KBM-7 (cell line): ENCODE measurements at places on chromosomes 16 and 17.

DNA sequence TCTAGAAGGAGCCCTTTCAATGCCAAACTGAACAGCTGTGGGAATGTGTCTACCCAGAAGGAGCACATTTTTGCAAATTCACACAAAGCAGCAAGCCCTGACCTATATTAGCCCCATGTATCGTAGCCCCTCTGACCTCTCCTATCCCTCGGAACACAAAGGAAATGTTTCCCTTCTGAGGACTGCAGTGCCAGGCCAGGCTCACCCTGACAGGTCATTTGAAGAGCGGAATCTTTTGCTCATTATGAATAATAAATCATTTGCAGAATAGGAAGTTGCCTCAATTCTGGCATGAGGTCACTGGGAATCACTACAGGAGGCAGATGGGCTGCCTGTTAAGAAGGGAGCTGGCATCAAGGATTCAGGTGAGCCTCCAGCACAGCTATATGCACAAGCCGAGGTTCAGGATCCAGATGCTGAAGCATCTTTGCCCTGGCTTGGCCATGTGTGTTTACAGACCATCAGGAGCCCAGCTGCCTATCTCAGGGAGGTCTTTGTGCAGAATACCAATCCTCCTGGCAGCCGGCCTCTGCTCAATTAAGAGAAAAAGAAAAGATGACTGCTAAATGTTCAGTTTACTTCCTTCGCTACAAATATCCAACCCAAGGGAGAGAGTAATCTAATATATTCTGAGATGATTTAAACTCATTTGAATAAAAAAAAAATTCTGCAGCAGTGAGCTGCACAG lies 119.4 kb downstream of the USP31 start:
- no peak for DNase-seq

DNA sequence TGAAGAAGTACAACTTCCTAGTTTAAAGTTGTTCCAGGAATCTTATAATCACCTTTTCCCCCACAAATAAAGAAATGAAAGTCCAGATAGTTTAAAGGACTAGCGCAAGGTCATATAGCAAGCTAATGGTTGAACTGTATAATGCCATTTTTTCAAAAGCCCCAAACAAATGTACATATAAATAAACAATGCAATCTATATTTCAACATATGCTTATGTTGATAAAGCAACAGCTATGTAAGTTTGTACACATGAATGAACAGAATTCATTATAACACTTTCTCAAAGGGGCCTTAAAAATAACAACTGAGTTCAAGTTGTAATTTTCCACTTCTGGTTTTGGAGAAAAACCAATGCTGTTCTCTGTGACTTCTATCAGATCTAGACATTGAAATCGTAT lies 1628.6 kb downstream of the CDH8 start:
- DNase-seq: no peak

GRCh38 chr17:50631908-50632571 lies 2.6 kb upstream of the ABCC3 start:
- DNase-seq: peak; percentile 30

GRCh38 chr16:381789-382717 lies at the start of gene PGAP6:
TSS of gene PGAP6 (minus strand) at chr16:381978. CDS start at chr16:381821, 157 bp downstream.
- no peak for DNase-seq

DNA sequence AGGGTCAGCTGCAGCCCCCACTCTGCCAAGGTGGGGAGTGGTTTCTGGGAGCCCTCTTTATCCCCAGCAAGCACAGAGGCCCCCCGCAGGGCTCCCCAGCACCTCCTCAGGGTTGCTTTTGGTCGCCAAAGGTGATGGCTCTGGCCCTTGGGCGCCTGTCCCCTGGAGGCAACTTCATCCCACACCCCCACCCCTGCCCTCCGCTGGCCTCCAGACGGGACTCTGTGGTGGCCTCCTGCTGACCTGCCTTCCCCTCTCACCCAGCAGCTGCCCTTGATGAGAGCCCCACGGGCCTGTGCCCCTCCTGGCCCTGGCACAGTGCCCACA lies 7.8 kb upstream of the RHOT2 start:
- no peak for DNase-seq

GRCh38 chr16:63813862-63814261 lies 1308.0 kb downstream of the CDH11 start:
- DNase-seq: no peak

DNA sequence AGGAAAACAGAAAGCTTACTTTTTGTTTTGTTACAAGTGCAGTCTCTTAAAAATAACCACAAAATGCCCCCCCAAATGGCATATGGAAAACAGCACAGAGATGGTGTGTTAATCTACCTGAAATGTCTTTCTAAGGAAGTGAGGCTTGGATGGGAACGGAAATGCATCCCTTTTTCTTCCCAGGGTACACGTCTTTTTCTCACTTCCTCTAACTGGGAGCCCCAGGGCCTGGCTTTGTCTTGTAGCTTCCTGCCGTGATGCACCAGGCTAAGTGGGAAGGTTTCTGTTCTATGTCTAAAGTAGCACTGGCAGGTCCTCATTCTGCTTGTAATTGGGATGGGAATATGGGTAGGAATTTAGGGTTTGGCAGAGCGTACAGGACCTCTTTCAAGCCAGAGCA lies 52.5 kb upstream of the CACNG3 start:
- DNase-seq: no peak

DNA sequence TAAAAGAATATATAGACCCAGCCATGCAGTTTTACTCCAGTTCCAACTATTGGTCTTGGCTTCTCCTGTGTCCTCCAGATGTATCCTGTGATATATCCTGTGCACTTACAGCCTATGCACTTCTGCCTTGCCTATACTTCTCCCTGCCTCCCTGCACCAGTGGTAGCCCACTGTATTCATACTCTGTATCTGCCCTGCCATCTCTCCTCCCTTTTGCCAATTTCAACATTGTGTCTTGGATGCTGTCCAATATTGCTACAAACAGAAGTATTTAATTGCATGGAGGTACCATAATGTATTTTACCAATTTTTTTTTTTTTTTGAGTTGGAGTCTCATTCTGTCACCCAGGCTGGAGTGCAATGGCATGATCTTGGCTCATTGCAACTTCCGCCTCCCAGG lies 242.7 kb downstream of the HAPSTR1 start:
- no peak for DNase-seq

GRCh38 chr16:22627043-22627442 lies 116.4 kb downstream of the NPIPB5 start:
- DNase-seq: no peak

DNA sequence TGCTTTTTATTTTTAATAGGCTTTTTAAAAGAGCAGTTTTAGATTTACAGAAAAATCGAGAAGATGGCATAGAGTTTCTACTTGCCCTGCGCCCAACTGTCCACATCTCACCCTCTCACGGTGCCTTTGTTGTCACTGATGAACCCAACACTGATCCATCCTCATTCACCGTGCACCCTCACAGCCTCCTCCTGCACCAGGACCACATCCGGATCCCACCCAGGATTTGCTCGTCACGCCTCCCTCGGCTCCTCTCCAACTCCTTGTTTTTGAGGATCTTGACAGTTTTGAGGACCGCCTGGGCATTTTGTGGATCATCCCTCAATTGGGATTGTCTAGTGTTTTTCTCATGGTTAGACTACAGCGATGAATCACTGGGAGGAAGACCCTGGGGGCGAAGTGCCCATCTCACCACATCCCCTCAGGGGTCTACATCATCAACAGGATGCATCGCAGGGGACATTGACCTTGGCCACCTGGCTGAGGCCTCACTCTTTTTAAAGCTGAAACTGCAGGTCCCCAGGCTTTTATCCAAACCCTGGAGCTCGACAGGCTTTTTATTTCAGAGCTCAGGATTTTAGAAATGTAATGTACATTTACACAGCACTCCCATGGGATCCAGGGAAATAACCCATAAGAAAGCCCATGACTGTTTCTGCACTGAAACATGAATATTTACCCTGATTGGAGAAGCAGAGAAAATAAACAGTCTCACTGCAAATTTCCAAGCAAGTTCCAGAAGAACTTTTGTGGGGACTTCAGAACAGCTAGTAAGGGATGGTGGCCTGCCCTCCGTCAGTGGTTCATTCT lies 71.8 kb upstream of the ZNF469 start:
- no peak for DNase-seq

- no peak for DNase-seq
Observed at GRCh38 chr16:12314653-12315185, 338.2 kb downstream of the SNX29 start.

- DNase-seq: peak; percentile 88
Observed at GRCh38 chr17:64133546-64134215, 3.7 kb upstream of the ERN1 start.

DNA sequence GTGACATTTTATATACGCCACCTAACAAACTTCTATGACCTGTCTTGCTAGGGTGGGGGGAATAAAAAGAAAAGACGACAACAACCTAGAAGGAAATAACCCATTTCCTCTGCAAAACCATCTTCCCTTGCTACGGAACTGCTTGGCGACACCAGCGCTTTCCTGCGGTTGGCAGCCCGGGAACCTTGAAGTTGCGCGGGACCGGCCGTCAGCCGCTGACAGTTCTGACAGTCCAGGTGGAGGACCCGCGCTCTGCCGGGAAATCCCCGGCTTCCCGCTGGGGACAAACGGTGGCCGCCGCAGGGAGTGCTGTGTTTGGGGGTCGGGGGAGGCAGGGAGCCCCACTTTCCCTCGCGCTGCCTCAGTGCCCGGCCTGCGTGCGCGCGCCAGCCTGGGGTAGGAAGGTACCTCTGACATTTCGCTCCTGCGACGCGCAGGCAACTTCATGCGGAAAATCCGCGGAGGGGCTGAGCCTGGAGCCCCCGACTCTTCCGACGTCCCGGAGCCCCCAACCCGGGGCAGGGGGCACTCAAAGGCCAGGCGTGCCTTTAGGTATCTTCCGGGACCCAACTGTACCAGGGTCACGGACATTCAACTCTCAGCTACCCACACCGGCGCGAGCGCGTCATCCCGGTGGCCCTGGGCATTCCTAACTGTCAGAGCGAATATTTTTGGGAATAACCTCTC lies 516 bp downstream of the SLC16A6 start:
- peak; percentile 35 for DNase-seq
